ENCODE measurements at places on chromosomes 7 and 10.
A peak's percentile ranks its signal among the peaks of the same experiment; 100 is the strongest.

- no peak for DNase-seq
These were observed 307.2 kb downstream of the PRPF18 start for GRCh38 chr10:13893926-13894325.

GRCh38 chr7:4739528-4739992 lies 35.9 kb upstream of the AP5Z1 start:
- DNase-seq = no peak

GRCh38 chr10:110496553-110497437 lies 912 bp upstream of the DUSP5 start:
- DNase-seq = no peak

GRCh38 chr10:46097576-46098317 lies 51.7 kb upstream of the MSMB start:
- DNase-seq = no peak

DNA sequence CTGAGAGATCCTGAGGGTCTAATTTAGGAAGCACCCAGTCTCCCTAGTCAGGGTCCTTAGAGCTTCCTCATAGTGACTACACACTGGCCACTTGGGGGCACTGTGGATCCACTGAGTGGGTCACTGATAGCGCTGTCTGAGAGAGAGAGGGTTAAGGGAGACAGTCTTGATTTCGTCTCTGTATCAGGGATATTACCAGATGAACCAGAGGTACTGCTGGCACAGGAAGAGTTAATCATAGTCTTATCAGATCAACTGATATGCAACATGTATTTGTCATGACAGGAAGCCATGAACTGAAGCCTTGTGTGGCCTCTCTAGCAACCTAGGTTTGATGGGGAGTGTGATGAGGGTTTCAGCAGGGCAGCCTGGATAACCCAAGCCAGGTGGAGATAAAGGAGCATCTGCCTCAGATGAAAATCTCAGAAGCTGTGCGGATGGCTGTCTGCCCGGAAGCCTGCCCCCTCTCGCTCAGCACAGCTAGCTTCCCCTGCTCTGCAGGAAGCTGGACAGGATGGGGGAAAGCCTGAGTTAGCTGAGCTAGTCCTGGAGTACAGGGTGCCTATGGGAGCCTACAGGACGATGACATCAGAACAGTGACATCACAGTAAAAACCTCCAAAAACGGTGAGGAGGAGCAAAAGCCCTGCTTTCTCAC lies 214.0 kb upstream of the PRSS1 start:
- DNase-seq = peak; percentile 84

DNA sequence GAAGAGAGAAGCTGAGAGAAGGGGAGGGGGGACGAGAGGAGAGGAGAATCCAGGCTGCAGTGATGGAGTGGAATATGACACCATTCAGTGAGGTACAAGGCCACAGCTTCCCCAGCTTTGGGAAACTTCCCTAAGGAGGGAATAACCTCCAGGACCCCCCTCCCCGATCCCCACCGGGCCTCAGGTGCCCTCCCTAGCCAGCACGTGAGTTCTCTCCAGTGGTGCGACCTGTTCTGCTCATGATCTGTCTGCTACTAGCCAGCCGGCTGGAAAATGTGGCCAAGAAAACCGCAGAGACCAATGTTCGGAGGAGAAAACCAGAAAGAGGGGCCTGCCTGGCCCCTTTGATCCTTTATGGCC lies 39.9 kb upstream of the AGK start:
- no peak for DNase-seq

All from natural killer cell (primary cell).